ENCODE measurements at places on chromosomes 7 and 10.

GRCh38 chr10:57867241-57867640 lies 400.5 kb downstream of the IPMK start:
- no peak for DNase-seq

- DNase-seq, result no peak
Observed at GRCh38 chr10:24209432-24209771, 464 bp downstream of the KIAA1217 start.

GRCh38 chr10:51119441-51119840 lies 45.2 kb downstream of the PRKG1 start:
- no peak for DNase-seq

- DNase-seq, result no peak
Observed at GRCh38 chr7:128757203-128757602, 18.0 kb downstream of the CALU start.

DNA sequence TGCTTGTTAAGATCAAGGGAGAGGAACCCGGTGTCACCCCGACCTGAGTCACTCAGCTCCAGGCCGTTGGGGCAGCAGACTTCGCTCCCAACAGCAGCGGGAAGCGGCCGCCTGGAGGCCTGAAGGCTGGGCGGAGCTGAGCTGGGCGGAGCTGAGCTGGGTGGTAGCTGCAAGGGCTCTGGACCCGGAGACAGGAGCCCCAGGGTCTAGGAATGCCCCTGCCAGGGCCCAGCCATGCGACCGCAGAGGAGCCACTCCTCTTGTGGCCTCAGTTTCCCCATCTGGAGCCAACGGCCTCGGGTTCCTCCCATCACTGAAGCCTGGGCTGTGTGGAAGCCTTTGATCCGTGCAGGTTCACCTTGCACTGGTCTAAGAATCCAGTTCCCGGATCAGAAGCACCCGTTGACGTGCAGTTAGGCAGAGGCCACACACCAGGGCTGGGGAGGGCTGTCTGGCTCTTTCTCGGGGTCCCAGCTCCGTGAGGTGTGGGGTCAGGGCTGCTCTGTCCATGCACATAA lies 21.9 kb upstream of the DPYSL4 start:
- DNase-seq, result no peak
